ENCODE measurements at places on chromosomes 13 and 19.

GRCh38 chr13:44293908-44294735 lies 79.5 kb upstream of the SERP2 start:
- no peak for DNase-seq

DNA sequence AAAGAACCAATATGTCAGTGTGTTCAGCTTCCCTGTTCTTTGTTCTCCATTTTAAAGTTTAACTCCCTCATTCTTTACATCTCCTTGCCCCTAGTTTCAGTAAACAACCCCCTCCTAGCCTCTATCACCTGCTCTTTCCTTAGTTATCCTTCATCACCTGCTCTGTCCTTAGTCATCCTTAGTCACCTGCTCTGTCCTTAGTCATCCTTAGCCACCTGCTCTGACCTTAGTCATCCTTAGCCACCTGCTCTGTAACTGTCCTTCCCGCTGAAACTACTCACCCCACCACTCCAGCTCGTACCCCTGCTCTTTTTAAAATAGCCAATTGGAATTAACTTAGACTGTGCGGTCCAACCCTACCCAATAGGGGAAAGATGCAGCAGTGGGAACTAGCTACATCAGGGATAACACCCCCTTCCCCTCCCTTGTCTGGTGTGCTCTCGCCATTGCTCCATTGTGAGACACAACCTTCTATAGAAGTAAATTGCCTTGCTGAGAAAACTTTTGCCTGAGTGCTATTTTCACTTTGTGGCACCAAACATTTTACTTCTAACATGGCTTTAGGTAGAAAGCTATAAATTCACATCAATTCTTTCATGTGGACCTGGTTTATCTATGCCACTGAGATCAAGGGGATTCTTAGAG lies 16.2 kb downstream of the EDNRB start:
- DNase-seq = no peak

DNA sequence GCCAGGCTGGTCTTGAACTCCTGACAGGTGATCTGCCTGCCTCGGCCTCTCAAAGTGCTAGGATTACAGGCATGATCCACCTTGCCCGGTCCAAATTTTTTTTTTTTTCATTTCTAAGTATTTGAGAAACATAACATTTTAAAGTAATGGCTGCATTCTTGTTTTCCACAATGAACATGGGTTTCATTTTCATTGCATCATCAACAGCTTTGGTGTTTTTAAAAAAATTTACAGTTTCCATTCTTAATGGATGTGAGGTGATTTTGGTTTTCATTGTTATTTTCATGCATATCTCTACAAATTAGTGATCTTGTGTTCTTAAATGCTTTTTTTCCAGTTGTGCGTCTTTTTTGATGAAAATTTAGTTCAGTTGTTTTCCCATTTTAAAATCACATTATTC lies 27.5 kb downstream of the ZNF429 start:
- DNase-seq = no peak

- no peak for DNase-seq
Measured at GRCh38 chr13:87788363-87788762, 117.2 kb downstream of the SLITRK5 start.

DNA sequence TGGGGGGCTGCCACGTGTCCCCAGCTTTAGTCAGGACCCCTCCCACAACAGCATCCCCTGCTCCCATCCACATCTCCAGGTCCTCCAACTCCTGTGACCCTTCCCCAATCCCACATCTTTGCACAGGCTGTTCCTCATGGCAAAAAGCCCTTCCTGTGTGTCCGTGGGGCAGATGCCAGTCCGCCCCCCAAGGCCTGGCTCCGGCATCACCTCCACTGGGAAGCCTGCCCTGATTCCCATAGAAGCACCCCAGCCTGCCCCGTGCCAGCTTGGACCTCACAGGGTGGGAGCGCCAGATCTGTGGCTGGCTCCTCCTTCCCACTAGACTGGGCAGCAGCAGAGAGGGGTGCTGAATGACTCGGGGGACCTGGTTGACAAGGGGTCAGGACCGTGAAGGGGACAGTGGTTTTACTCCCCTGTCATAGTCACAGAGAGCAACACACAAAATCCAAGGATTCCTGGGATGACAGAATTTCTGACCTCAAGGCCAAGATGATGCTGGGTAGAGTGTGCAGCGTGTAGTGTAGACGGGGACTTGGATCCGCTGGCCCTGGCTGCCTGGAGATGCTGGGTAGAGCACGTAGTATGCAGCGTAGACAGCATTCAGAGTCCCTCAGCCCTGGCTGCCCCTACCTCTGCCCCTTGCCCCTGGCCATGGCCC lies 13.3 kb downstream of the KLF2 start:
- no peak for DNase-seq

GRCh38 chr13:110450941-110451730 lies 110.4 kb downstream of the RAB20 start:
- no peak for DNase-seq

DNA sequence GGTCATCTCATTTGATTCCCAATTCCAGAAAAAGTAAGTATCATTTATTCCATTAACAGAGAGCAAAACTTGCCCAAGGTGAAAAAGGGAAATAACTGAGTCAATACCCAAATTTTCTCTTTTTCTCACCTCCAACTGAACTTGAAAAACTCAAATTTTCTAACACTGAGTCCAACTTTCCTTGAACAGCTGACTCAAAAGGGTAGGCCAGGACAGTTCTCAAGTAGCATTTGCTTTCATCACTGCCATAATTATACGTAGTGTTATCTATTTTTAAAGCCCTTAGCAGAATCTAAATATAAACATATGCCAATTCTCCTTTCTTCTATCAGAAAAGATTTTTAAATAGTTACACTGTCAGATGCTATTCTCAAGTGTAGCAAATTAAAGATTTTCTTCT lies 3.5 kb downstream of the N4BP2L2 start:
- DNase-seq = no peak

GRCh38 chr13:99303863-99304521 lies 3.2 kb downstream of the GPR183 start:
- no peak for DNase-seq

DNA sequence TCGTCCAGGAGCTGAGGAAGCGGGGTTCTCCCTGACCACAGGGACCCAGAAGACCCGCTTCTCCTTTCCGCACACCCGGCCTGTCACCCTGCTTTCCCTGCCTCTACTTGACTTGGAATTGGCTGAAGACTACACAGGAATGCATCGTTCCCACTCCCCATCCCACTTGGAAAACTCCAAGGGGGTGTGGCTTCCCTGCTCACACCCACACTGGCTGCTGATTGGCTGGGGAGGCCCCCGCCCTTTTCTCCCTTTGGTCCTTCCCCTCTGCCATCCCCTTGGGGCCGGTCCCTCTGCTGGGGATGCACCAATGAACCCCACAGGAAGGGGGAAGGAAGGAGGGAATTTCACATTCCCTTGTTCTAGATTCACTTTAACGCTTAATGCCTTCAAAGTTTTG lies 18.9 kb downstream of the VASP start:
- peak; percentile 87 for DNase-seq

GRCh38 chr19:30668521-30669155 lies 296.5 kb downstream of the ZNF536 start:
- DNase-seq = no peak

GRCh38 chr19:31545777-31546176 lies 196.5 kb upstream of the TSHZ3 start:
- no peak for DNase-seq

- no peak for DNase-seq
Measured at GRCh38 chr19:35085947-35086346, 29.7 kb upstream of the FXYD3 start.

GRCh38 chr19:35295792-35296462 lies 4.0 kb downstream of the MAG start:
- no peak for DNase-seq

DNA sequence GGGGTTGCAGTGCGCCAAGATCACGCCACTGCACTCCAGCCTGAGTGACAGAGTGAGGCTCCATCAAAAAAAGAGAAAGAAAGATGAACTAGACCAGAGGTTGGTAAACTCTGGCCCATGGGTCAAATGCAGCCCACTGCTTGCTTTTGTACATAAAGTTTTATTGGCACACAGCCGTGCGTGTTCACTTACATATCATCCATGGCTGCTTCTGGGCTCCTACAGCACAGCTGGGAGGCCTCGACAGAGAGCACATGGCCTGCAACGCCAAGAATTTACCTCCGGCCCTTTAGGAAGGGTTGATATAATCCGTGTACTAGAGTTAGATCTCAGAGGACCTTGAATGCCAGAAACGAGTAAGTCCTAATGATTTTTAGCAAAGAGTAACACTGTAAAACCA lies 46.0 kb downstream of the GNG7 start:
- no peak for DNase-seq

DNA sequence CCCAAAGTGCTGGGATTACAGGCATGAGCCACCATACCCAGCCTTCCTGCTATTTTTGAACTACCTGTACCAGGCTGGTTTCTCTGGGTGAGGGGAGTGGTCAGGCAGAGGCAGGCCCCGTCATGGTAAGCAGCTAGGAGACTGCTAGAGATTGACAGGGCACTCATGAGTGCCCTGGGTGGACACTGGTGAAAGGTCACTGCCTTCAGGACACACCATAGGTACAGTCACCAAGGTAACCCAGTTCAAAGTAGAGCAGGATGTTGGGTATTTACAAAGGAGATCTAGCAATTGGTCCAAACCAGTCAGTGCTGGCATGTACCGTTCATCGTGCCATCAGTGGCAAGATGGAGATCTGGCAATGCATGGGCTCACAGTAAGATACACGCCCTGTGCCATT lies 25.5 kb downstream of the DPRX start:
- no peak for DNase-seq

GRCh38 chr13:78608252-78608687 lies 4.9 kb upstream of the POU4F1 start:
- DNase-seq = no peak

GRCh38 chr13:95386370-95386769 lies 85.1 kb upstream of the ABCC4 start:
- no peak for DNase-seq

DNA sequence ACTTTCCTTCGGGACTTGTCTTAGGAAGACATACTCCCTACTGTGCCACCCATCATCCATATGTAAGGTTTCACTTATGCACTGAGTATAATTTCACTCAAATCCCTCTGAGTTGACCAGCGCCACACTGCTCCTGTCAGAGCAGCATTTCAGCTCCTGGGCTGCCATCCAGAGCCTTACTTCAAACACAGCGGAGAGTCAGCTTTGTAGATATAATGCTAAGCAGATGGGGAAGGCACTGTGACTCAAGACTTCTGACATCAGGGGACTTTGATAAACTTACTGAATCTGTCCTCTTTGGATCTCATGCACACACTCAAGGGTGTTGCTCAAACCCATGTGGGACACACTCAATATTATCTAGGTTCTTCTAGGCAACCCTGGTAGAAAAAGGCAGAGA lies 34.9 kb downstream of the DOCK9 start:
- no peak for DNase-seq

DNA sequence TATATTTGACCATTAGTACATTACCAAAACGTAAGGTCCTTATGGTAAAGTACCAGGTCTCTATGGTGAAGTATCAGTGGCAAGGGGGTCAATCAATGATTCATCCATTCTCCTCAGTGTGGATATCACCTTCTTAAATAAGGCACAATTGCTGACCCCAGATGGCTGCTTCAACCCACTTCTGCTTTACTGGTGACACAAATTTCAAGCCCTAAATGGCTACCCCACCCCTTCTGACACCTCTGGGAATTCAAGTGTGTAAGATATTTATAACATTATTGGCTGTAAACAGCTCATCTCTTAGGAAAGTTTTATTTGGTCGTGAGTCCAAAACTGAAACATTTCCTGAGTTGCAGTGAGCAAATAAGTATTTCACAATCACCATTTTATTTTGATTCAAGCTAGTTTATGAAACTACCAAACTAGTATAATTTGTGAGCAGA lies 7.9 kb upstream of the WBP4 start:
- DNase-seq = no peak

GRCh38 chr19:35084509-35084762 lies 31.2 kb upstream of the FXYD3 start:
- DNase-seq = peak; percentile 11

- no peak for DNase-seq
Measured at GRCh38 chr19:44661205-44661604, 10.1 kb upstream of the CEACAM19 start.

DNA sequence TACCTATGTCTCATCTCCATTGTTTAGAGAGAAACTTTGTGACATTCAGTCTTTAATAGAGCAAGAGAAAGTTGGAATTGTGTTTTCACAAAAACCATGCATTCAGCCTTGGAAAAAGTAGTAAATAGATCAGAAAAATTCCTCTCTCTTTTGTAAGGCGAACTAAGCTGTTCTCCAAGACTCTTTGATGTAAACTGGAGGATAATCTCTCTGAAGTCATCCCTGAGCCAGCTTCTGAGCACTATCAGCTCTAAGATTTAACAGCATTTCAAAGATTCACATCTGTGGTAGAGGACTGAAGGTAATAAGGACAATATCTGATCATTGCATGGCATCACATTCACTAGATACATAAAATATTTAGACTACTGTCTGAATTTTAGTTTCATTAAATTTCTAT lies 904.6 kb upstream of the ATXN8OS start:
- no peak for DNase-seq

DNA sequence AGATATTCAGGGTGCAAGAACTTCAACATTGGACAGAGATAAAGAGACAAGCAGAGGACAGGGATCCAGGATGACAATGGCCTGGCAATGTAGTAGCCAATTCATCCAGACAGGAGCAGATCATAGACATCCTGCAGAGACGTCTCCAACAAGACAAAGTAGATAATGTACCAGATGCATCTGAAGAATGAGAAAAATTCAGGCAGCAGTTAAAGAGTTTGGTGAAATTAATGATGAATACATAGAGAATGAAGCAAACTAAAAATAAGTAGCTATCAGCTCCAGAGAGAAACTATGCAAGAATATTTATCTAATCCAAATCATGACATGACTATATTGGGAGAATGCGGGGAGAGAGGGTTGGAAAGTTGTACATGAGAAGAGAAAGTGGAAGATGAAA lies 278.4 kb upstream of the DACH1 start:
- no peak for DNase-seq

- DNase-seq = no peak
Measured at GRCh38 chr13:45132369-45133064, 12.2 kb downstream of the GTF2F2 start.

DNA sequence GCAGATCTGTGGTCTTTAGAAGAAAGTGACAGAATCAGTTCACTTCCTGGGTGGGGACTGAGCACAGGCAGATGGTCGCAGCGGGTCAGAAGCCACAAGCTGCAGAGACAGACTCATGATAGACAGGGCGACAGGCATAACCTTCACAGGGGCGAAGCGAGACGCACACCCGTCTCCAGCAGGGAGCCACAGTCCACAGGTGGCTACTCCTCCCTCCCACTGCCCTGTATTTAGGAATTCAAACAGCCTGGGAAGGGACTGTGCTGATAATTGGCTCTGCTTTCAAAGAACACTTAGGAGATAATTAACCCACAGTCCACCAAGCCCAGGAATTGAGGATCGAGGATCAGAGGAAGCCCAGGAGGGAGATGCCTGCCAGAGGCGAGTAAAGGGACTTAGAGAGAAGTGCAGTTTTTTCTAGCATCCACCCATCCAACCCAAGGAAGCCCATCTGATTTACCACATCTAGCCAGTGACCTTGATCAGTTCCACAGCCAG lies 23.2 kb downstream of the RFX2 start:
- DNase-seq = no peak

- no peak for DNase-seq
Measured at GRCh38 chr19:4288091-4288777, 9.2 kb downstream of the SHD start.

GRCh38 chr19:459724-460511 lies 915 bp downstream of the SHC2 start:
- peak; percentile 94 for DNase-seq

Data from iPS-NIHi11 (cell line).